Fibroblast of the aortic adventitia (primary cell): ENCODE measurements at places on chromosomes 4 and X. TPM values are rescaled to one million over a fixed set of nuclear protein-coding genes. Genes with fewer than 3 reads are reported as not detected.

DNA sequence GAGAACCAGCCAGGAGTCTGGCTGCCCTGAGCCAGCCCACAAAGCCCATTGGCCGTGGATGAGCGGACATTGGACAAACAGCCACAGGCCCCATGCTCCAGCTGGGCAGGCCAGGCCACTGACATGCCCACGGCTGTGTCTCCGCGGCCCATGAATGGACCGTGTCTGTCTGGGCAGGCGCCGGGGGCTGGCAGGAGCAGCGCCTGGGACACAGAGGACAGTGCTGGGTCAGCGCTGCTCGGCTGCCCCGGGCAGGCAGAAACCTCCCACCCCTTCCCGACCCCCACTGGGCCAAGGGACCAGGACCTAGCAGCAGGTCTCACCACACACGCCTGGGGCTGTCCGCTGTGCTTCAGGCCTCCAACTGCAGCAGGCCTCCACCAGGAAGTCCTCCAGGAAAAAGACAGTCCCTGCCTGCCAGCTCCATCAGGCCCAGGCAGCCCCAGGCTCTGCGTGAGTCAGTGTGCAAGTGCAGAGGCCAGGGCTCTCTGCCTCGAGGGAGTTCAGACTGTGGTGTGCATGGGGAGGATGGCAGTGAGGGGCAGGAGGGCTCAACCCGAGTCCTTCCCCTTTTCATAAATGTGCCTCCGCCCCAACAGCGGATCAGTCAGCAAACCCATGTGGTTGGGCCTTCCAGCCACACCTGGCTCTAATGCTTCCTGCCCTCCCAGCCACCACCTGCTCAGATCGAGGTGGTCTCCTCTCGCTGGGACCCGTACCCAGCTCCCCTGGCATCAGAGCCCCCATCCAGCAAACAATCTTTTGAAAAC, 17.2 kb upstream of the FGFR3 start:
- DNase-seq = no peak

DNA sequence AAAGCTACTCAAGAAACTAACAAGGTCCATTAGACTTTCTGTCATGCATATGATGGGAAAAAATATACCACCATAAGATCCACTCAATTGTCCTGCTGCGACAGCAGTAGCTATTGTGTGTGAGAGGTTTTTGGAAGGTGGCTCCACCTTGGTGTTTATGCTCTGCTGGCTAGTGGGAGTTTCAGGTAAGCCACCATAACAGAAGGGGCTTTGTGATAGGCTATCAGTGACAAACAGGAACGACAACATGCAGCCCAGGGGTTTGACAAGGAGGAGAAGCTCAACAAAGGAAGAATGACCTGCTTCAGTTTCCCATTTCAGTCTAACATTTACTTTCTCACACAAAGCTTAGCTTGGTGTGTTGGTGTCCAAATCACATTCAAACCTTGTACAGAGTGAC, 182.6 kb downstream of the ATOH1 start:
- no peak for DNase-seq

- no peak for DNase-seq
Measured at GRCh38 chrX:94454159-94454558, 780.2 kb downstream of the FAM133A start.

GRCh38 chrX:20454117-20454516, 187.4 kb upstream of the RPS6KA3 start:
- DNase-seq = no peak

TREX2 gene
- 1.3 TPM in 1 of 2 replicates, not detected in the other for total RNA-seq

- no peak for DNase-seq
Measured at GRCh38 chrX:73447311-73447794, 500 bp downstream of the CDX4 start.

GRCh38 chrX:78387364-78387763, 60.0 kb upstream of the CYSLTR1 start:
- DNase-seq = no peak

DNA sequence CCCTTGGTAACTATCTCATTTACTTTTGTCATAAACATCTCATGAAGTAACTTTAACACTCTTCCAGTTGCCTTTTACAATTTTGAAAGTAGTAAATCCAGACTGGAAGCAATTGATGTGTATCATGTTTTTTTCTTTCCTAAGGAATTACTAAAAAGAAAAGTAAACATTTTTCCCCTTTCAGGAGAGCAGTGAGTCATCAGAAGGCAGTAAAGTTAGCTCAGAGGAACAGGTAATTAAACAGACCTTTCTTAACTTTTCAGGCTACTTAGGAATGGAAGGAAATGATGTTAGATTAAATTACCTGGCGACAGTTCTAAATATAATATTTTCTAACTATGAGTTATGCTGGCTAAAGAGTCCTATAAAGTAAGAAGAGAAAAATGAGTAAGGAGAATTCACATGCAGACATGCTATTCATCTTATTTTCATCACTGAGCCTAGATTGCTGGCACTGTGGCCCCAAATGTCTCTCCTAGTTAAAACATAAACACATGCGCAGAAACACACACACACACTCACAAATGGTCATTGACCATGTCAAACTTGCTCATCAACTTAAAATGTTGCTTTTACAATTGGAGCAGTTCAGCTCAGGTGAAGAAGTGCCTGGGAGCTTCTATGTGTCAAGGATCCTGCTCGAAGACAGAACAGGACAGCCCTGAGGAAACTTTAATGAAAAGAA, 9.3 kb downstream of the DMP1 start:
- DNase-seq = no peak

DNA sequence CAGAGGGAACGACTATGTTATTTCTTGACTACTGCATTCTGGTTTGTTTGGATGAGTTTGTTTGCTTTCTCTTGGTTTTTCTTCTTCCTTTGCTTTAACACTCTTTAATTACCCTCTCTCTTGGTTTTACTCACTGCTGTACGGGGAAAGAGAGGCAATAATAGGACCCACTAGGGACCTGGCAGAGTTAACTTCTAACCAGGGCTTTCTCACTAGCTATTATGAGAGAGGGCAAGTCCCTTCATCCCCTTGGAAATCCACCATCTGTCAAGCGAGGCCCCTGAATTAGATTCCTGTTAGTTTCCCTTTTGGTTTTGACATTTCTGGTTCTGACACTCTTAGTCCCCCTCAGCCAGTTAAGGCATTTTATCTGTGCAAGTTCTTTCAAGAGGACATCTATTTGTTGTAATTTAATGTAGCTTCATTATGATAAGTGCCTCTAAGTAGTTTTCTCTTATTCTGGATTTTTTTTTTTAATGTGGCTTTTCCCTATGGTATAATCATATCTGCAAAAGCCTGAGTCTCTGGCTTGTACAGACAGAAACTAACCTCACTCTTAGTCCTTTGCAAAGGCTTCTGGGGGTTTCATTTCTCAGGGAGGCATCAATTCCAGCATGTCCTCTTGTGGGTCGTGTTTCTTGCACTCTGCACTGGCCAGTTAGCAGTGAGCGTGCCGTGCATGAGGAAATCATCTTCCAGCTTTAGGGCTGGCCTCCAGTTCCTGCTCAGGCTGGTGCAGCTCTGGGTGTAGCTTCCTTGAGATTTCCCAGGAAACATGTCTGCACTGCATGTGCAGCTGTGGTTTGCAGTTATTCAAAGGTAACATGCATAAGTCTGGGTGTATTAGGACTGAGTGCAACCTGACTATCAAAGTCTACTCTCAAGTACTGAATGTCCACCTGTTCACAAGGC, 221.3 kb downstream of the STIM2 start:
- DNase-seq = no peak
